ENCODE measurements at places on chromosomes 3 and 15.

DNA sequence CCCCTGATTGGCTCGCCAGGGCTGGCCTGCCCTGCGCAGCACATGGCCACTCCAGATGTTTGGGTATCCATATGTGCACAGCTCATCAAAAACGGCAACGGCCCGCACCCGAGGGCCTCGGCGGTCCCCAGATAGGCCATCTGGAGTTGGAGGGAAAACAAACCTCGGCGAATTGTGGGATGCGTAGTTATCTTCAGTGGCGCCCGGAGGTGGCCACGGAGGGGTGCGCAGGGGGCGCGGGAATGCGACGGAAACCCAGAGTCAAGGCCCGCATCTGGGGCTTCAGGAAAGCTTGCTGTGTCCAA is 156.5 kb downstream of the TLE3 start:
- no peak for DNase-seq

- DNase-seq = no peak
These were observed 15.2 kb downstream of the EFCC1 start for GRCh38 chr3:129016356-129016719.

- no peak for DNase-seq
These were observed 9.3 kb downstream of the COLQ start for GRCh38 chr3:15512166-15512565.

- DNase-seq = peak; percentile 23
These were observed 3.4 kb downstream of the PARP9 start for GRCh38 chr3:122560680-122561079.

DNA sequence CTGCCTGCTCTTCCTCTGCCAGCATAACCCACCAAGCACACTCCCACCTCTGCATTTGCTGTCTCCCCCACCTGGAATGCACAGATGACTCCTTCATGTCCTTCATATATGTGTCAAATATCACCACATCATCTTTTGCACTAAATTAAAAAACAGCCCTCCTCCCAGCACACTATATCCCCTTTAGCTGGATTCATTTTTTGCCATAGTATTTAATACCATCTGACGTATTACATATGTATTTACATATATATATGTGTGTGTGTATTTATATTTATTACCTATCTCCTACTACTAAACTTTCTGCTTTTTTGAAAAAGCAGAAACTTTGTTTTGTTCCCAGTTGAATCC is 29.4 kb upstream of the UBL7 start:
- DNase-seq = no peak

- no peak for DNase-seq
These were observed 6.7 kb upstream of the FETUB start for GRCh38 chr3:186633481-186633880.

GRCh38 chr15:39497759-39498565 is 82.9 kb upstream of the THBS1 start:
- no peak for DNase-seq

DNA sequence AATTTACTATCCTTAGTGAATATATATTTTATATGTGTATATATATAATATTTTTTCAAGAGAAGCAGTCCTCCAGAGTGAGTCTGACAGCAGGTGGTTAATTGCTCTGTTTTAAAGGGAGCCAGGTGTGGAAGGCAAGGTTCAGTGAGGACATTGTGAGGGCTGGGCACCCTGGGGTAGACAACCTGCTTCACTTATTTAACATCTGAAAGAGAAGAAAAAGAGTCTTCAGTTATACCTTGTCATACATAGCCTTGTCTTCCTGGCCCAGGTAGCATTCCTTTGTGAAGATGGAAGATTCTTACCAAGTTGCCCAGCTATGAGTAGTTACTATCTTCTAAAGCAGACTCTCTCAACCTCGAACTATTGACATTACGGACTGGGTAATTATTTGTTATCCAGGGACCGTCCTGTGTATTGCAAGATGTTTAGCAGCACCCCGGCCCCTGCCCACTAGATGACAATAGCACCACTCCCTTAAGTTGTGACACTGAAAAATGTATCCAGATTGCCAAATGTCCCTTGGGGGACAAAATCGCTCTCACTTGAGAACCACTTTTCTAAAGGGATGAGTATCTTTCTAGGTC is 336.0 kb upstream of the TRIM42 start:
- DNase-seq = no peak

- DNase-seq = peak; percentile 62
These were observed 175.9 kb downstream of the VGLL3 start for GRCh38 chr3:86814918-86815655.

- no peak for DNase-seq
These were observed 45.9 kb downstream of the PPARG start for GRCh38 chr3:12334786-12335185.

GRCh38 chr15:73922186-73923151 is 3.8 kb upstream of the LOXL1 start:
- DNase-seq = no peak

GRCh38 chr15:40925495-40925862 is 3.7 kb upstream of the DLL4 start:
- DNase-seq = no peak

- no peak for DNase-seq
These were observed 722.3 kb upstream of the LMCD1 start for GRCh38 chr3:7779331-7779730.

DNA sequence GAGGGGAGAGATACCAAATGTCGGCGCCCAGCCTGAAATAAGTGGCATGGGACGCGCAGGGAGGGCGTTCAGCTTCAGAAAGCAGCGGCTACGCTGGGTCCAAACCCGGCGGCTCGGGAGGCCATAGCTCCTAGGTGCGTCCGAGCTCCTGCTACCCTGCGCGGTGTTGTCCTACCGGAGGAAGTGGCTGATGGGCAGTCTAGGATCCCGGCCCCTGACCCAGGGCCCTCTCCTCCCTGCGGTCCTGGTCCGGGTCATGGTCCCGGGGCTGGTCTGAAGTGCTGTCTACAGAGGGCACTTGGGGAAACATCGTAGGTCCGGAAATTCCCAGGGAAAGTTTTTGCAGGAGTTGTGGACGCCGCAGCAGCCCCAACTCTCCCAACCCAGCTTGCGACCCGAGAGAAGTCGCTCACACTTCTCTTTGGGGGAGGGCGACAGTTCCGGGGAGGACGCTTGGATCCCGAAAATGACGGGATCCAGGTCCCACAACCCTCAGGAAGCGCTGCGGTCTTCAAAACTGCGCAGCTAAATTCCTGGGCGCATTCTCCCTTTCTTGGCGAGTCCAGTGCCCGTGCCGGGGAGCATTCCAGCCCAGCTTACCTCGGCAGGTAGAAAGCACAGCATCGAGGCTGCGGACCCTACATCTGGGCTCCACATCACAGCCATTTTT is 9.1 kb upstream of the FOXB1 start:
- DNase-seq = no peak

GRCh38 chr15:92954578-92954977 is 54.5 kb downstream of the CHD2 start:
- DNase-seq = no peak

DNA sequence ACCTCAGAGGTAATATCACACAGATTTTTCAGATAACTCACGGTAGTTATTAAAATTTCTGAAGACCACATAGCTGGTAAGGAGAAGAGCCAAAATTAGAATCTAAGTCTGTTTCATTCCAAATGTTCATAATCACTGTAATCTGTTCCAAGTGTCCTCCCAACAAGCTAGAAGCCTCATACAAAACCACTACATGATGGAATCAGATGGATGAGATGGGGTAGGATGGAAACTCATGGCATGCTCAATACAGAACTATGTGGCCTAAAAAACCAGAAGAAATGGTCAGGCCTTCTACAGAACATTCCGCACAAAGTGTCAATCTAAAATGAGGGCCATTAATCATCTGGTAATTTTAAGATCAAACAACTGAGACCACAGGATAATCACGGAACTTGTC is 91.8 kb downstream of the THBS1 start:
- DNase-seq = no peak

GRCh38 chr15:83881156-83881555 is 227.2 kb downstream of the ADAMTSL3 start:
- DNase-seq = no peak

- peak; percentile 51 for DNase-seq
These were observed 27.3 kb upstream of the DMXL2 start for GRCh38 chr15:51649659-51650521.

GRCh38 chr15:91874171-91874570 is 20.7 kb downstream of the SLCO3A1 start:
- no peak for DNase-seq

DNA sequence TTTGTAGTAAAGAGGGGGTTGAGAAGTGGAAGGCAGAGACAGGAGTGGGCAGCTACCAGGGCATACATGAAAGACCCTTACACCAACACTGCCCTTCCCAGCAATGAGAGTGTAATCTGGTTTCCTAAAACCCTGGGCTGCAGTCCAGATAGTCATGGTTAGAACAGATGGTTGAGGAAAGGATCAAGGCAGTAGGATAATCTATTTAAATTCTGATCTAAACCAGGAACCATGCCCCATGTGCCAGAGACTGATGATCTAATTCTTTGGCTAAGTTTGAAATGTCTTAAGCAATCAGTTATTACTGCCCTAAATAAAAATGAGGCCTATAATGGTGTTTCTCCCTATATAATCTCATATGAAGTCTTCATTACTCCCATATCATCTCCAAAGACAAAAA is 59.6 kb downstream of the PRTG start:
- no peak for DNase-seq

GRCh38 chr15:63054985-63055384 is 12.4 kb downstream of the TPM1 start:
- no peak for DNase-seq

DNA sequence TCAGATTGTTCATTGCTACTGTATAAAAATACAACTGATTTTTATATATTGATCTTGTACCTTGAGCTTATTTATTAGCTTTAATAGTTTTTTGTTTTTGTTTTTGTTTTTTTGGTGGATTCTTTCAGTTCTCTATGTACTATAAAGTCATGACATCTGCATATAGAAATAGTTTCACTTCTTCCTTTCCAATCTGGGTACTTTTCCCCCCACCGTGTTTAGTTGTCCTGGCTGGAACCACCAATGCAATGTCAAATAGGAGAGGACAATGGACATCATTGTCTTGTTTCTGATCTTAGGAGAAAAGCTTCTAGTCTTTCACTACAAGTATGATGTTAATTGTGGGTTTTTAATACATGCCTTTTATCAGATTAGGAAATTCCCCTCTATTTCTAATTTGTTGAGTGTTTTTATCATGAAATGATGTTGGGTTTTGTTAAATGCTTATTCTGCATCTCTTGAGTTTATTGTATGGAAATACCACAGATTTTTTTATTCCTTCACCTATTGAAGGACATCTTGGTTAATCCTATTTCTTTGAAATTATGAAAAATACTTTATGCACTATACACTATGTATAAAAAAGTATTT is 2.8 kb upstream of the XCR1 start:
- DNase-seq = no peak

All from HS-27A (cell line).